ENCODE measurements at places on chromosomes 11 and 22.

GRCh38 chr11:115617767-115618166, 113.6 kb upstream of the CADM1 start:
- no peak for DNase-seq

DNA sequence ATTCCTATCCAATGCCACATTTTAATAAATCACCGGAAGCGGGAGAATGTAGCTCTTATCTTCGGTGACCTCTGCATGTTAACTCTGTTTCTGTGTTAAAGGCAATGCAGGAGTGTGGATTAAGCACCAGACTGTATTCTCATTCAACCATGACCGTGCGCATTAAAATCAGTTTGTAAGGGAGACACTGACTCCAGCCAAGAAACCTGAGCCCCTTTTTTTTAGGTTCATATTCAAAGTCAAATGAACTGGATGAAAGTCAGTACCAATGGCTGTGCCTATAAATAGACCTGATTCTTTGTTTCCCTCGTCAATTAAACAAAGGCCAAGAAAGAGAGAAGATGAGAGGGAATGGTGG, 32.2 kb downstream of the C11orf91 start:
- DNase-seq = no peak

DNA sequence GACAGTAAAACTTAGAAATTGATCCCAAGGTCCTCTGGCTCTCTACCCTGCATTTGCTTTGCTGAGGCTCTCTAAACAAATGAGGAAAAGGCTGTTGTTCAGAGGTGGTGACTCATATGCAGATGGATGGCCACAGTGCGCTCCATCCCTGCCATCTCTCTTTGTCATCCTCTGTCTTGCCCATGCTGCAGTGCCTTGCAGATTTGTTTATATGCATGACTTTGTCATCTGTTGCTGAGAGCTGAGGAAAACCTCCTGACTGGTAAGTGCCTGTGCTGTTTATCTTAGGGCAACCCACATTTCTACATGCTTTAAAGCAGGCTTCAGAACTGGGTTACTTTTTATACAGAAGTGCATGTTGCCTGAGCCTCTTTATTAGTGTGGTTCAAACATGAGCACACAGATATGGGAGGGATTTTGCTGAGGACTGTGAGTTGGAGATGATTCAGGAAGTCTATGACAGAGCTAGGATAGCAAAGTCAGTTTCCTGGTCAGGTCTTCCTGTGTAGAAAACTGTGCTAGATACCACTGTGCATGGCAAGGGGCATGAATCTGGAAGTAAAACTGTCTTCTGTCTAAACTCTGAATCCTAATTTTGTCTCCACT, 57.4 kb downstream of the JAM3 start:
- DNase-seq = no peak

DNA sequence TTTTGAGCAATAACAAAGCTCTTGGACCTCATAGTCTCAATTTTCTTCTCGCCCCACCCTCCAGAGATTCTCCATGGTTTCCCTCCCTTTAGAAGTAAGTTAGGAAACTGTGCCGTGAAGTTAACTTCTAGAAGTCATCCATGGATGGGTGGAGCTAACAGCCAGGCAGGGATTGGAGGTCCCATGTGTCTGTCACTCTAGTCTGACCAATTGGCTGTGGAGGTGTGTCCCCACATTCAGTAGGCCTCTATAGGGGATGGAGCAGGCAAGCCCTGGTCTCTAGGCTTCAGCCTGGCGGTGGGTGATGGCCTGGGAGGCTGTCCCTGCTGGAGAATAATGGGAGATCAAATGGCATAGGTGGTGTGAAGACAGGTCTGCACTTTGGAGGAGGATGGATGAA, 50.7 kb downstream of the TP53I11 start:
- no peak for DNase-seq

DNA sequence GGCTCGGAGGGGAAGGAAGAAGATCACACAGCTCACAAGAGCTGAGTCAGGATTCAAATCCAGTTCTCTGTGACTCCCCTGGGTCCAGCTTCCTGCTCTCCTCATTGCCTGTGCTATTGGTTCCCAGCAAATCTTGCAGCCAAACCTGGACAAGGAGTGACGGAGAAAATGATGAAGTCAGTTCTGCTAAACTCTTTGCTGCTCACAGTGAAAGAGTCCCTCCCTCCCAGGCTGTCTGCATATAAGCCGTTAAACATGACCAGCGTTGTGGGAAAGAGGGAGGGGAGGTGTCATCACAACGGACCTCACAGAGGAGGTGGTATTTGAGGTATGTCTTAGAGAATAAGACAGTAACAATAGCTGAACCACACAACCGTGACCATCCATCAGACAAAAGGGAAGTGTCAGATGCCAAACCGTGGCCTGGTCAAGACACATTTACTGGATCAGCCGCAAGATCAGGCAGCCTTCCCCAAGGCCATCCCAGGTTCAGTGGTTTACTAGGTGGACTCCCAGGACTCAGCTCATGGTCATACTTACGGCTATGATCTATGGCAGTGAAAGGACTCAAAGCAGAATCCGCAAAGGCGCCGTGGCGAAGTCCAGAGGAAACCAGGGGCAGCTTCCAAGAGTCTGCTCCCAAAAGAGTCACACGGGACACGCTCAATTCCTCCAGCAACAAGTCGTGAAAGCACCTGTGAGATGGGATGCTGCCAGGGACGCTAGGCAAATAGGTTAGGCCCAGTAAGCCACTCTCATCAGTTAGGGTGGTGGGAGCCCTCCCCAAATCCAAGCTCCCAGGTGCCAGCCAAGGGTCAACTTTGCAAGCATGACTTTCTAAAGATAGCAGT, 2.8 kb upstream of the CYTH4 start:
- no peak for DNase-seq

DNA sequence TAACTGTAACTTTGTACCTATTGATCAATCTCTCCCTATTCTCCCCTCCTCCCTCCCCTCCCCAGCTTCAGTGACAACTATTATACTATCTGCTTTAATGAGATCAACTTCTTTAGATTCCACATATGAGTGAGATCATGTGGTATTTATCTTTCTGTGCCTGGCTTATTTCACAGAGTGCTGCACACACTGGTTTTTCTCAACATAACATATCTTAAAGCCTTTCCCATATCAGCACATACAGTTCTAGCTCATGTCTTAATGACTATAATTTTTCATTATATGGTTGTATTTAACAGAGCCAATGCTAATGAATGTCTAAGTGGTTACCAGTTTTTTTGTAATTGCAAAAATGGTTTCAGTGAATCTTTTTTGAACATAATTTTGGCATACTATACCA, 340.3 kb upstream of the DDI1 start:
- no peak for DNase-seq

DNA sequence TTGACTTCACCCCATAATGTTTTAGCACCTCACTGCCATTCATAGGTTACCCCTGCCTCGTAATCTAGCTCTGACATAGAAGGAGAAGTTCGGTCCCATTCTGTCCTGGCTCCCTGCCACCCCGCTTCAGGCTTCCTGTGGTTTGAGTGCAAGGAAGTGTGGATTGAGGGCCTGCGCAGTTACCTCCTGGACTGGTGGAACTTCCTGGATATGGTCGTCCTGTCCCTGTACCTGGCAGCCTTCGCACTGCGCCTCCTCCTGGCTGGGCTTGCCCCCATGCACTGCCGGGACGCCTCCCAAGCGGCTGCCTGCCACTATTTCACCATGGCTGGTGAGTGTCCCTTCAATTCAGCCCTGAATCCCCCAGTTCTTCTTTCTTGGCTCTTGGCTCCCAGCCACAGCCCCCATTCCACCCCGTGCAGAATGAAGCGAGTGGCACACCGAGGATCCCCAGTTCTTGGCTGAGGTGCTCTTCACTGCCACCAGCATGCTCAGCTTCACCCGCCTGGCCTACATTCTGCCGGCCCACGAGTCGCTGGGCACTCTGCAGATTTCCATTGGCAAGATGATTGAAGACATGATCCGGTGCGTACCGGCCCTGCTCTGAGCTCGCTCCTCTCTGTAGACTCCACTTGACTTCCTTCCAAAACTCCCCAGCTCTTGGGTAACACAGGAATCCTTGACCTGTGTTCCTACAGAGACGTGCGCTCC, 15.4 kb downstream of the ART5 start:
- DNase-seq = no peak

DNA sequence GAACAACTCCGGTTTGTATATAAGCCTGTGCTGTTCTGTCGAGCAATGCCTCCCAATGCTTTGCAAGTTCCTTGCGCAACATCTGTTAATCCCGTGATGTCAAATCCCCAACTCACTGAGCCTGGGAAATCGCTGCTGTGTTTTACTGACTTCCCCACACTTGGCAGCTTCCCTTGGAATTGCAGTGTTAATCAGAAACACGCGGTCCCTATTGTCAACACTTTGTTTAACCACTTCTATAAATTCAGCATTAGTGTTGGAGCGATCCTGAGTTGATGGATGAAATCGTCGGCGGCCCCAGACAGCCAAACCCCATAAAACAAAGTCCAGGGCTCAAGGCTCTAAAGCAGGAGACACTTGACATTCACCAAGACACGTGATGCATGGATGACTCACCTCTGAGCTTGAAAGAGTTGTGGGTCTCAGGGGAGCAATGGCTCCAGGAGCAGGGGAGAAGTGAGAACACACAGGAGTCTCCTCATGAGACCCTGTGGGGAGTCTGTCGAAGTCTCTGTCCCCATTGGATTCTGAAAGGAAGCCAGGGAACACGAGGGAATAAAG, 555.3 kb downstream of the MIAT start:
- peak; percentile 78 for DNase-seq

DNA sequence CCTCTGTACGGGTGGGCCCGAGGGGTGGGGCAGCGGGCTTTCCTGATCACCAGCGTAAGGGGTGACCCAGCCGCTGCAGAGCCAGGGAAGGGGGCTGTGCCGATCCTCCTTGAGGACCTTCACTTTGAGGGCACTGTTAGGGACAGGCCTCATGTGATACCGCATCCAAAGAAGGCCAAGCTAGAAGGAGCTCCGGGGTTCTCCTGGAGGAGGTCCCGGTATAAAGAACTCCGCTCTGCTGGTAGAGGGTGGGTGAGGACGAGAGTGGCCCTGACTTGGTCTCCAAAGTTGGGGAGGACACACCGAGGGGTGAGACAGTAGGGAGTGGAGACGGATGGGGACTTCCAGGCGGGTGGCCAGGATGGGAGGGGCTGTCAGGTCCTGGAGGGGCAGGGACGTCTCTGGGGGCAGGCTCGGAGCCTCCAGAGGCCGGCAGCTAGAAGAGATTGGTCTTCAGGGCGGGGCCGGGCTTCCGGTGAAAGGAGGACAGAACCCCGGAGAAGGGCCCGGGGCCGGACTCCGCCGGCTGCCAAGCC, 4.6 kb downstream of the PHOX2A start:
- DNase-seq = peak; percentile 72

GRCh38 chr11:35234460-35235156, 95.6 kb downstream of the CD44 start:
- no peak for DNase-seq

- peak; percentile 91 for DNase-seq
These were observed at the start of gene RCN1 for GRCh38 chr11:32090545-32091370. Gene RCN1, plus strand, starts transcription at chr11:32091074. Its CDS starts 123 bp downstream, at chr11:32091197.

DNA sequence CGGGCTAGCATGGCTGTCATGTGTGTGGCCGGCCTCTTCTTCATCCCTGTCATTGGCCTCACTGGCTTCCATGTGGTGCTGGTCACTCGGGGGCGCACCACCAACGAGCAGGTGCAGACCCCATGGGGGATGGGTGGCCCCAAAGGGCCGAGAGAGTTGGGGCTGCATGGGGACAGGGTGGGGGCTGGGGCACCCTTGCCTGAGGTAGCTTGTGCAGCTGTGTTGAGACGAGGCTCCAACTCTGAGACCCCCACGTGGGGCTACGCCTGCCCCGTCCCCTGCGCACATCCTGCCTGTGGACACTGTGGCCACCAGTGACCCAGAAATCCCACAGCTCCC, 8.5 kb downstream of the ZDHHC8 start:
- DNase-seq = no peak
